ENCODE measurements at places on chromosomes 12 and 14.

GRCh38 chr12:16086462-16086861, 175.3 kb downstream of the DERA start:
- DNase-seq, result no peak

DNA sequence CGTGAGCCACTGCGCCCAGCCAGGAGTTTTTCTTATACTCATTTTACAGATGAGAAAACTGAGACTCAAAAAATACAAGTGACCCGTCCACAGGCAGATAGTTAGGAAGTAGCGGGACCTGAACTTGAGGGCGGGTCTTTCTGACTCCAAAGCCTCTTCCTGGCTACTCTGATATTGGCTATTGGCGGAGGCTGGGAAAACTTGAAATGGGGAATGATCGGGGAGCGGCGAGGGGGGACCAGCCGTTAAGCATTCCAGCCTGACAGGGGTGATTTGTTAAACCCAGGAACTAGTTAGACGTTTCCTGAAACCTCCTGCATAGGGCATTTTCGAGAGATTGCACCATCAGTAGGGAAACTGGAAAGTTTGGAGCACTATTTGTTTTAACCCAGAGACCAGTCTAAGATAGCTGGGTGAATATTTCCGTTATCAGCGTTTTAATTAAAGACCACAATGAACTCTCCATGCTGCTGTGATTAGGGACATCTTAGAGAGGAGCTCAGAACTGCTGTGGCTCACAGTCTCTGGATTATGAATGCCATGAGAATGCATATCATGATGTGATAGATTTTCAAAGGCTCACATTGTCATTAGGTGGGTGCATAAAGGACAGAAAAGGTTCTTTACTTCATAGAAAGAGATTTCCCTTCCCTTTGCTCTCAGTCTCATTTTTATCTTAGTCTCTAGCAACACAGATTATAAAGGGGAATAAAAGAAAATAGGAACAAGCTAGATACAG, 2.5 kb downstream of the NR1H4 start:
- no peak for DNase-seq

GRCh38 chr12:93465841-93466240, 1.5 kb upstream of the MRPL42 start:
- DNase-seq, result no peak

DNA sequence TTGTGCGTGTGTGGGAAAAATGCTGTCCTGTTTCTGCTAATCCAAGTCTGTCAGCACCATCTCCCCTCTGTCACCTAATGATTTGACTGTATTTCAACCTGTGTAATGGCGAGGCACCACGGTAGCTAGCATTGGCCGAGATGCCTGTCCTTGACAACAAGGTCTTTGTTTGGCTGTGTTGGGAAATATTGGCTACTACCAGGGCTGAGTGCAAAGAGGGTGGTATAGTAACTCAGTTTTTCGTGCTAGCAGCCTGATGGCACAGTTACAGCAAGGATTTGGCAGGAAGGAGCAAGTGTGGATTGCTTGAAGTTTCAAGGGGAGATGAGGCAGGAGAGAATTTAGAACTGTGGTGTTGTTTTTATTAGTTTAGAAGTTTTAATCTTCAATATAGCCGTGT, 440.3 kb upstream of the RGS6 start:
- no peak for DNase-seq

DNA sequence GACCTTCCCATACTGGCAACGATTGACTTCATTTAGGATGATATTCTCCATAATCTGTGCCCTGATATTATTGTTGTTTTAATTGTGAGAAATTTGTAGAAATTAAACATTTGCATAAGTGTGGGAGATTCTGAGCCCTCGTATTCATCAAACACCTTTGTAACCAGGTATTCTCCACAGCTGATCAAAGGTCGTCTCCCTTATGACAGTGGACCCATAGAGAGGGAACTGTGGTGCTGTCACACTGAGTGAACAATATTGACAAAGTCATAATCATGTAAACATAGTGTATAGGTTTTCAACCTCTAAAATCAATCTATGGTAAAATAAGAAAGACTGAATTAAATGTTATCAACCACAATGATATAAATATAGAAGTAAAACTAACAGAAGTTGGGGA, 14.9 kb upstream of the PLEKHG3 start:
- no peak for DNase-seq

GRCh38 chr12:9740106-9740750, 7.3 kb upstream of the CLECL1 start:
- DNase-seq, result no peak

GRCh38 chr12:2082321-2082720, 29.5 kb downstream of the CACNA1C start:
- no peak for DNase-seq

DNA sequence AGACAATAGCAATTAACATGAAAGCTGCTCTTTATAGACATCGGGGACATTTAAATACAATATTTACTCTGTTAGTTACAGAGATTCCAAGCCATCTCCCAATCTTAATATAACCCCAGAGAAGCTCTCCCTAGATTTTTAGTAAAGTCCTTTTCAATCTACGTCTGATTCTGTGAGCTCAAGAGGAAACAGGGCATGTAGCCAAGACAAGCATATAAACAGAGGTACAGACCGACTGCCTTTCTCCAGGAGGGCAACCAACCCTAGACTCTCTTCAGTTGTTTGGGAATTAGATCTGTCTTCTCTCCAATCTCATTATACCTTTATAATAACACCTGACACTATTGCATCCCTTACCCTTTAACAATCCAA, 57.4 kb downstream of the TMTC1 start:
- DNase-seq, result no peak

- no peak for DNase-seq
Measured at GRCh38 chr14:67172056-67172455, 17.2 kb upstream of the GARIN2 start.

DNA sequence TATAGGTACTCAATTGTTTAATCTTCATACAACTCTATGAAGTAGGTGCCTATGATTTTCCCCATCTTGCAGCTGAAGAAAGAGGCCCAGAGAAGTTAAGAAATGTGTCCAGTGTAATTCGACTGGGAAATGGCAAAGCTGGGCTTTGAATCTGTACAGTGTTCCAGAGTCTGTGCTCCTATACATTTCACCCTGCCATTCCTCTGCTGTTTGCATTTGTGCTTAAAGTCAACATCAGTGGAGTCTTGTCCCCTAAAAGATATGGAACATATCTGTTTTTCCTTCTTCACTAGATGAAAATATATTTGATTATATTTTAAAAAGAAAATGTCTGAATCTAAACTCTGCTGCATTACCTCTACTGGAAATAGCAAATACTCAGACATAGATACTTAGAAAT, 88.6 kb downstream of the SEC23A start:
- DNase-seq, result no peak

GRCh38 chr14:50967790-50968189, 23.5 kb upstream of the PYGL start:
- no peak for DNase-seq

DNA sequence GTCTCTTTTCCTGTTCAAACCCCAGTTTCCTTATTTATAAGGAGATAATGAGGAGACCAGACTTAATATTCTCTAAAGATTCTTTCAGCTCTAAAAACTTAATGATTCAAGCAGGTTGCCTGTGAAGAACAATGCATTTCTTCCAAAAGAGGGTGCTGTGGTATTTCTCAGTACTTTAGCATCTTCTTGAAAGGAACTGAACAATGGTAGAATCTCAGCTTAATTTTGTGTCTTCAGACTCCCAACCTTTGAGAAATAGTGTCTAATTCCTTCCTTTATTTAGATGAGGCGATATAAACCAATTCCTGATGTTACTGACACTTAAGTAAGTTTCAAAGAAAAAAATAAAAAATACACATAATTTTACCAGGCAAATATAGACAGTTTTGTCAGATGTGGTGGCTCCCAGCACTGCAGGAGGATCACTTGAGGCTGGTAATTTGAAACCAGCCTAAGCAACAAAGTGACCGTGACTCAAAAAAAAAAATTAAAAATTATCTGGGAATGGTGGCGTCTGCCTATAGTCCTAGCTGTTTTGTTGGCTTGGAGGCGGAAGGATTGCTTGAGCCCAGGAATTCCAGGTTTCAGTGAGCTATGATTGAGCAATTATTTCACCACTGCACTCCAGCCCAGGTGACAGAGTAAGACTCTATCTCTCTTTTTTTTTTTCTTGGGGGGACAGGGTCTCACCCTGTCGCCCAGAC, 76.9 kb upstream of the PSMA6 start:
- peak; percentile 43 for DNase-seq

- no peak for DNase-seq
Measured at GRCh38 chr12:115135800-115136211, 451.8 kb upstream of the TBX3 start.

GRCh38 chr14:45990252-45990651, 661.3 kb downstream of the RPL10L start:
- no peak for DNase-seq

- no peak for DNase-seq
Measured at GRCh38 chr12:52162981-52163380, 28.8 kb downstream of the KRT80 start.

GRCh38 chr12:122244565-122245371, 18.9 kb upstream of the DIABLO start:
- no peak for DNase-seq

DNA sequence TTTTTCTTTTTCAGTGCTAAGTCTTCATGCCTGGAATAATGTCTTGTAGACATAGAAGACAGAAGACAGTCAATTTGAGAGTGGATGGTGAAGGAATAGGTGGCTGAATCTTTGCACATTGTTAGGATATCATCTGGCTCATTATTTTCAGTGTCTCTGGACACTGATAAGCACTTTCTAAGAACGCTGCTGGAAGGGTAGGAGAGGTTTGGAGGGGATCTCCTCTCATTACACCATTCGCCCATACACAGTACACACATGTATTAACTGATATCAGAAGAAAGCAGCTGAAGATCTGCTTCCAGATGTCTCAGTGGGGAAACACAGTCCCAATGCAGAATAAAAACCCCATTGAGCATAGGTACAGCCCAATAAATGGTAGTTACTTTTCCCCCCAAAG, 461.1 kb upstream of the DCN start:
- no peak for DNase-seq

- DNase-seq, result no peak
Measured at GRCh38 chr12:106490264-106490663, 92.5 kb upstream of the RFX4 start.

- no peak for DNase-seq
Measured at GRCh38 chr14:75283833-75284563, 5.4 kb downstream of the FOS start.

GRCh38 chr12:103128862-103129501, 171.5 kb downstream of the ASCL1 start:
- no peak for DNase-seq

- no peak for DNase-seq
Measured at GRCh38 chr12:27434673-27435565, 11.6 kb upstream of the SMCO2 start.

DNA sequence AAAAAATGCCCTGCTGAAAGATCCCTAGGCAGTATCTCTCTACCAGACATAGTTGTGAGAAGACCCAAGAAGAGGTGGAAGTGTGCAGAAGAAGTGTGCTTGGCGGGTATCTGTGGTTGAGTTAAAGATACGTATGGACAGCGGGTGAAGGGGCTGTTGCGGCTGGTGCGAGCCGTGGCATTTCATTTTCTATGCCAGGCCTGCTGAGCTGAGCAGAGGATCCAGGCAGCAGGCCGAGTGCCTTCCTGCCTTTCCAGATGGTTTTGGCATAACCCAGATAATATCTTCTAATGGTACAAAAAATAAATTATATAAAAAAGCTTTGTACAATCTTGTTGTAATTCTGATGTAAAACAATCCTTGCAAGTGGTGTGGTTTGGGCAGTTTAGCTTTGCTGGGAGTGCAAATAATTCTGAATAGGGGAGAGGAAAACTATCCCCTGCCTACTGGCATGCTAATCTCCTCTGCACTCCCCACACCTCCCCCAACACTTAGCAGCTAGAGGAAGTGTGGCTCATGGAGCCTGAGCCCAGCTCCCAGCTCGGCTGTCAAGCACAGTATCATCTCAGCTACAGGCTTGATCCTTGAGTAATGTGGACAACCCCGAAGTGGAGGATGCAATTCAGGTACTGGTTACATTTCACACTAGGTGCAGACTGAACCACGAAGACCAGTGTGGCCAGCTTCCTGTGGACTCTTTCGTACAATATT, 168.9 kb downstream of the VRK1 start:
- DNase-seq, result no peak

DNA sequence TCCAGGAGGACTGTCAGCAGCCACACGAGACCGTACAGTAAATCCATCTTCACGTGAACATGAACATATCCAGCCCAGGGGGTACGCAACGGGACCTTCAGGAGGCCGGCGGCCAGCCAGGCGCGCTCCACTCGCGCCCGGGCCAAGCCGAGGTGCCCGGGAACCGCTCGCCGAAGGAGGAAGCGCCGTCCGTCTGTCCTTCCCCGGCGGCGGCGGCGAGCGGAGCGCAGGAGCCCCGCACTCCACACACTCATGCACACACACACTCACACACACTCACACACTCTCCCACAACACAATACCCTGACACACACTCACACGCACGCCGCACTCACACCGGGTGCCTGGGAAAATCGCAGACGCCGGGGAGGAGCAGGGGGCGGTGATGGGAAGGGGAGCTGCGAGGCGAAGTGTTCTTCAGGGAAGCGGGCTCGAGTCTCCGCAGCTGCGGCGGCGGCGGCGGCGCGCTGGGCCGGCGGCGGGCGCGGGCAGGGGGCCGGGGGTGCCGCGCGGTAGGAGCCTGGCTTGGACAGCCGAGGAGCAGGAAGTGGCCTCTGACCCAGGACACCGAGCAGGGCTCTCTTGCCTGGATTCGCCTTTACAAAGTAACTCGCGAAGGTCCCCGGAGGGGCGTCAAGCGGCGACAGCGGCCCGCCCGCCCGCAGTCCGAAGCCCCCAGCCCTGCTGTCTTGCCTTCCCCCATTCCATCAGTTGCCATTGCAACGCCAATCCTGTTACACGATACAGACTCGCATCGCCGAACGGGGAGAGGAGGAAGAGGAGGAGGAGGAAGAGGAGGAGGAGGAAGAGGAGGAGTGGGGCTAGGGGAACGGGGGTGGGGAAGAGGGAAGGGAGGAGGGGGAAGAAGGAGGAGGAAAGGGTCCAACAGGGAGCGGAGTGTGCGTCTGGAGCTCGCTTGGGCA, 601 bp downstream of the MDGA2 start:
- no peak for DNase-seq

DNA sequence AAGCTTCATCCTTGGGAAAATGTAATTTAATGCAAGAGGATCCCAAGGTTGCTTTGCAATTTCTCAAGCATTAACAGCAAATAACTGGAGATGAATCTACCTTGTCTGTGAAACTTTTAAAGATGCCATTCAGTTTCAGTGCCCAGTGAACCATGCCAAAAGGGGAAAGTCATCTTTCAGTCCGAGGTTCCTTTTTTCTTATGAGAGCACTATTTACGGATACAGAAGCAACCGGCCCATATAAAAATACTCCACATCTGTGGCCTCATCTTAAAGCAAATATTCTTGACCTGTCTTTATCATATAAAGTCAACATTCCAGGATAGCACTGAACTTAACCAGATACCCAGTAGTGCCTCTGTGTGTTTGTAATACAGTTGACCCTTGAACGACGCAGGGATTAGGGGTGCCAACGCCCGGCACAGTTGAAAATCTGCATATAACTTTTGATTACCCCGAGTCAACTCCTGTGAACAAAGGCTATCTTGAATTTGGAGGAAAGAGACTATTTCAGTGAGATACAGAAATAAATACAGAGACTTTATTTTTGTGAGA, 209.4 kb downstream of the PCNX1 start:
- no peak for DNase-seq
